ENCODE measurements at places on chromosomes 3 and 15.
A peak's percentile ranks its signal among the peaks of the same experiment; 100 is the strongest.

- H3K4me3 ChIP-seq, result no peak overlapping the region
- no peaks in the 10 kb centered on the region for H3K27me3 ChIP-seq
- peaks cover 7% of the 10 kb centered on the region for H3K36me3 ChIP-seq
- no peaks in the 10 kb centered on the region for H3K4me1 ChIP-seq
- no peak overlapping the region for H3K27ac ChIP-seq
These were observed 60.2 kb downstream of the VPS8 start for GRCh38 chr3:184872200-184872599.

DNA sequence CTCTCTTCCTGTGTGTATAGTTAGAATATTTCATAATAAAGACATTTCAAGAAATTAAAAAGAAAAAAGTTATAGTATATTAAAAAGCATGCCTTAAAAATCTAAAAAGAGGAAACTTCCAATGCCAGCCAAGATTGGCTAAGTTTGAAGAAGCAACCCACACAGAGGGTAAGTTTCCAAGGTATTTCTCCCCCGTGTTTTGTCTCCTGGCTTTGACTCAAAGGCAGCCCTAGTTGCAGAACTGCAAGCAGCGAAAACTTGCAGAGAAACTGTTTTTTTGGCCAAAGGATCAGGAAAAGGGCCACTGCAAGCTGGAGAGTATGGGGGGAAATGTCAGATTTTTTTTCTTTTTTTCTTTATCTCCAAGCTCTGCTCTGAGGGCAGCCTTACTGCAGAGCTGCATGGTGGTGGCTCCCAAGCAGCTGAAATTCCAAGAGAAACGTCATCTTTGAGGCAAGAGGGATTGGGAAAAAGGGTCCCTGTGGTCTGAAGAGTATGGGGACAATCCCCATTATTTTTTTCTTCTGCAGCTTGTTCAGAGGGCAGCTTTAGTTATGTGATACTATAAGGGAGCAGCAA is 23.0 kb downstream of the HACL1 start:
- peak overlapping the region; percentile 22 for H3K27ac ChIP-seq
- peaks cover 3% of the 10 kb centered on the region for H3K36me3 ChIP-seq
- no peak for DNase-seq
- H3K27me3 ChIP-seq, result no peaks in the 10 kb centered on the region
- no peak overlapping the region for H3K4me3 ChIP-seq

DNA sequence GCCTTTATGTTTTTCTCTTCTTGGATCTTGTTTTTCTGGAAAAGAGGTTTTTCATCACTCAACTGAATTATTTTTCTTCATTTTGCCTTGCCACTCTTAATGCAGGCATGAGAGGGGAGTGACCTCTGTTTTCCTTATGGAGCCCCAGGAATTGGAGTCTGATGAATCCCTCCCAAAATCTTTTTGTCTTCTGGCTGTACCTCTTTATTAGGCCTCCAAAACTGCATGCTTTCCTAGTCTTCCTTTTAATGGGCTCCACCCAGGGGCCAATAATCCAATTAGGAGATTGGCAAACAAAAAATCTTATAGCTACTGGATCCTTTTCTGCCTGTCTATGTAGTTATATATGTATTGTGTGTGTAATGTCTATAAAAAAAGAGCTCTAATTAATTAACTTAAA is 192.4 kb upstream of the PEX5L start:
- no peak overlapping the region for H3K27ac ChIP-seq
- no peaks in the 10 kb centered on the region for H3K27me3 ChIP-seq
- no peak for DNase-seq
- H3K4me1 ChIP-seq, result no peaks in the 10 kb centered on the region

DNA sequence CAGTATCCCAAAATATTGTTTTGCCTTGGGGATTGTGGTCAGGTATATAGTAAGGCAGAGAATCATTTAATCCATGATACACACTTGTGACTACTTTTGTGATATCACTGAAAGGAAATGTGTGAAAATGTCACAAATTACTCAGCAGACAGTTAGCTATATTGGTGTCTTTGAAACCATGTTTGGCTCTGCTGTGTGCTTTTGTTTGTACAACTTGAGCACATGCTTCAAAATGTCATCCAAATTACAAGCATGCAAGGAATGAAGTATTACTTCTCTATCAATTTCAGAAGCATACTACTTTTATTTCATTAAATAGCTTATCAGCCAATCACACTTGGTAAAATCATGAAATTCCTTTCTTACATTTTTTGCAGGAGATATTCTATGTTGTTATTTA is 619.0 kb upstream of the AGTR1 start:
- no peaks in the 10 kb centered on the region for H3K36me3 ChIP-seq
- H3K27me3 ChIP-seq, result no peaks in the 10 kb centered on the region
- DNase-seq, result no peak
- no peaks in the 10 kb centered on the region for H3K4me1 ChIP-seq
- no peak overlapping the region for H3K27ac ChIP-seq

- H3K4me3 ChIP-seq, result no peak overlapping the region
- no peak for DNase-seq
- no peaks in the 10 kb centered on the region for H3K27me3 ChIP-seq
- H3K36me3 ChIP-seq, result no peaks in the 10 kb centered on the region
- H3K4me1 ChIP-seq, result no peaks in the 10 kb centered on the region
These were observed 65.6 kb upstream of the CTXND1 start for GRCh38 chr15:80317389-80318182.

DNA sequence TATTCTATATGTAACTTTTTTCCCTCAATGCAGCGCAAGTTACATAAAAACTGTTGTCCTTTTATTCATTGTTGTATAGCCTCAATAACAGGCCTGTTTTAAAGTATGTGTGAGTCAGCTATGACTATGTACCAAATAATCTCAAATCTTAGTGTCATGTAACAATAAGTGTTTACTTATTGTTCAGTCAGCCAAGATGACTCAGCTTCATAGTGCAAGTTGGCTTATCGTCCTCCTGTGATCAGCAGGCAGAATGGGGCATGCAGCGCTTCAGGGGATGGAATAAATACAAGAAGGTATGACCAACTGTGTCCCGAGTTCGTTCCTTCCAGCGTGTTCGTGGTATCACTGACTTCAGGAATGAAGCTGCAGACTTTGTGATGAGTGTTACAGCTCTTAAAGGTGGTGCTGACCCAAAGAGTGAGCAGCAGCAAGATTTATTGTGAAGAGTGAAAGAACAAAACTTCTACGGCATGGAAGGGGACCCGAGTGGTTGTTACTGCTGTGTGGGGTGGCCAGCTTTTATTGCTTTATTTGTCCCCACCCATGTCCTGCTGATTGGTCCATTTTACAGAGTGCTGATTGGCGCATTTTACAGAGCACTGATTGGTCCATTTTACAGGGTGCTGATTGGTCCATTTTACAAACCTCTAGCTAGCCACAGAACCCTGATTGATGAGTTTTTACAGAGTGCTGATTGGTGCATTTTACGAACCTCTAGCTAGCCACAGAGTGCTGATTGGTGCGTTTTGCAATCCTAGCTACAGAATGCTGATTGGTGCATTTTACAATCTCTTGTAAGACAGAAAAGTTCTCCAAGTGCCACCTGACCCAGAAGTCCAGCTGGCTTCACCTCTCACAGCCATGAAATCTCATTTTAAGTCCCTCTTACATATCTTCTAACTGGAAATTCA is 1016.0 kb downstream of the MCTP2 start:
- no peaks in the 10 kb centered on the region for H3K36me3 ChIP-seq
- H3K27ac ChIP-seq, result no peak overlapping the region
- no peaks in the 10 kb centered on the region for H3K27me3 ChIP-seq
- DNase-seq, result no peak

DNA sequence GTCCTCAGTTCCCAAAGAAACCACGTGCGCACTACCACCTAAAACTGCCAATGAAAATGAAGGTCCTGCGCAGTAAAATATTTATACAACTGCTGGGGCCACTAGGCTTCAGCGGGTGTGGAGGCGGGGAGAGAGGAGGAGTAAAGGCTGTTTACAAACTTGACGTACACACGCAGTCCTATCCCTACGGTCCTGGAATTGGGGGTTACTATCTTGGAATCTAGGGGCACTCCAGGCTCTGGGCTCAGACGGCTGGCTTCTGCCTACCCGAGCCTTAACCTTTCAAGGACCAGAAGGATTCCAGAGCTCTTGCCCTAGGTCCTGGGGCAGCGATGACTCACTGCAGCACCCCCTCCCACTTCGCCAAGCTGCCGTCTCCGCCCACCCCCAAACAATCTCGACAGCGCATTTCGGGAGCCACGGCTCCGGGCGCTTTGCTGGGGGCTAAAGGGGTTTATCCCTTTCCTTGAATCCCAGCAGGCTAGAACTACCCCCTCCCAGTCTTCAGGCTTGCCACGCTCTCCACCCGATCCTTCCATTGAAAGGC is 3.0 kb downstream of the ADAMTS9 start:
- peaks cover 2% of the 10 kb centered on the region for H3K36me3 ChIP-seq
- H3K4me1 ChIP-seq, result peaks cover 13% of the 10 kb centered on the region
- H3K4me3 ChIP-seq, result peak overlapping the region; percentile 88
- H3K27me3 ChIP-seq, result no peaks in the 10 kb centered on the region
- peak overlapping the region; percentile 84 for H3K27ac ChIP-seq

- no peaks in the 10 kb centered on the region for H3K36me3 ChIP-seq
- DNase-seq, result no peak
- no peaks in the 10 kb centered on the region for H3K4me1 ChIP-seq
These were observed 527 bp downstream of the CSNK1G1 start for GRCh38 chr15:64355348-64355943.

DNA sequence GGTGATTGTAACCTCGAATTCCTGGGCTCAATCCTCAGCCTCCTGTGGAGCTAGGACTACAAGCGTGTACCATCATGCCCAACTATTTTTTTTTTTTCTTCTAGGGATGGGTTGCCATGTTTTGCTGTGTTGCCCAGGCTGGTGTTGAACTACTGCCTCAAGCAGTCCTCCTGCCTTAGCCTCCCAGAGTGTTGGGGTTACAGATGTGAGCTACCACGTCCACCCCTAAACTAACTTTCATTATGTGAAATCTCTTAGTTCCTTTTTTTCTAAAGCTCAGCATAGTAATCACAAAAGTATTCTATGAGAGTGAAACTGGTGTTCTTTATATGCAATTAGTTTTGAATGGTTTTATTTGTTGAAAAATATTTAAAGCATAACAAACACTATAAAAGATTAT is 92.1 kb downstream of the XRN1 start:
- no peak for DNase-seq
- no peak overlapping the region for H3K4me3 ChIP-seq
- no peaks in the 10 kb centered on the region for H3K4me1 ChIP-seq
- peaks cover 5% of the 10 kb centered on the region for H3K36me3 ChIP-seq

- H3K36me3 ChIP-seq, result peaks cover 6% of the 10 kb centered on the region
- H3K4me3 ChIP-seq, result no peak overlapping the region
- H3K27ac ChIP-seq, result no peak overlapping the region
- no peaks in the 10 kb centered on the region for H3K27me3 ChIP-seq
- no peaks in the 10 kb centered on the region for H3K4me1 ChIP-seq
These were observed 49.7 kb upstream of the UTS2B start for GRCh38 chr3:191380001-191380400.

DNA sequence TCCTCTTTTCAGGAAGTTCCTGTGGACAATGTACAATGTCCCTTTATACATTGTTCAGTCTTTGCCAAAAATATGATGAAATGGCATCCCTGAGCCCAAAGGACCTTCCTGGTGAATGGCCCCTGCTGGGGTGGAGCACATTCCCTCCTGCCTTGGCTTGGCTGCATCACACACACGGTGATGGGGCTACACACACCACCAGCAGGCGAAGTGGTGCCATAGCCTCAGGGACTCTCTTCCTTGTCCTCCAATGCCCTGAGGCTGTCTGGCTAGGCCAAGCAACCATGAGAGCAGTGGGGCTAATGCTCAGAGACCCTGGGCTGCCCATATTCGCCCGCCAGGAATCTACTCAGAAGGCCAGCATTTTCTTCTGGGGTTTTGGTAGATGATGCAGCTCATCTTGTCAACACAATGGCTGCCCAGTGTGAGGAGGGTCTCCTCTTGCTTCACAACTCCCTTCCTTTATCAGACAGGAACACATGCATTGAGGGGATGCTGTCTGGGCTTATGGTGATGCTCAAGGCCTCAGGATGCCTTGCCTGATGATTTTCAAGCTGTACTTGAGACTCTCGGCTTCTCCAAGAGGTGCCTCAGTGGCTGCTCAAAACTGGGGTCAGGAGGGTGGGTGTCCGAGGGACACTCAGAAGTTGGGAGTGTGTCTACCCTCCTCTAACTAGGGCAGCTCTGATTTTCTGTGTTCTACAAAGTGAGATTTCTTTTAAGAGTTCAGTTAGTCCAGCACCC is 40.9 kb upstream of the EPHB1 start:
- no peak overlapping the region for H3K4me3 ChIP-seq
- no peak overlapping the region for H3K27ac ChIP-seq
- no peaks in the 10 kb centered on the region for H3K27me3 ChIP-seq
- DNase-seq, result no peak

DNA sequence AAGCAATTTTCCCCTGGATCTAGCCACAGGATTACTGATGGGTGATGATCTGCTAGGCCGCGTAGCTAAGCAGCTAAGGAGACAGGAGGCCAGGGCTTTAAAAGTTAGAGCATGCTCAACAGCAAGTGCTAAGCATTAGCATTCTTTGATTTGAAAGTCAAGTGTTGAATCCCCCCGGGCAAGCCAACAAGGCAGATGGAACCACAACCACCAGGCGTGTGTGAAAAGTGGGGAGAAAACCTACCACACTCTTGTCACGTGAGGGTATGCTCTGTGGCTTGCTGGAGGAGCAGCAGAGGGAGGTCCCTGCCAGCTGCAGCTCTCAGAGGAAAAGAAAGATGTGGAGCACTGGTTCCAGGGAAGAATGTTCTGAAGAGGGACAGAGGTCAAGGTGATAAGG is 20.9 kb downstream of the SLC51A start:
- no peak for DNase-seq
- H3K36me3 ChIP-seq, result peaks cover 6% of the 10 kb centered on the region
- no peak overlapping the region for H3K27ac ChIP-seq

- no peaks in the 10 kb centered on the region for H3K27me3 ChIP-seq
- peaks cover 6% of the 10 kb centered on the region for H3K4me1 ChIP-seq
- DNase-seq, result no peak
- H3K4me3 ChIP-seq, result no peak overlapping the region
- peak overlapping the region; percentile 60 for H3K27ac ChIP-seq
These were observed 55.5 kb upstream of the FSTL1 start for GRCh38 chr3:120506076-120506827.

DNA sequence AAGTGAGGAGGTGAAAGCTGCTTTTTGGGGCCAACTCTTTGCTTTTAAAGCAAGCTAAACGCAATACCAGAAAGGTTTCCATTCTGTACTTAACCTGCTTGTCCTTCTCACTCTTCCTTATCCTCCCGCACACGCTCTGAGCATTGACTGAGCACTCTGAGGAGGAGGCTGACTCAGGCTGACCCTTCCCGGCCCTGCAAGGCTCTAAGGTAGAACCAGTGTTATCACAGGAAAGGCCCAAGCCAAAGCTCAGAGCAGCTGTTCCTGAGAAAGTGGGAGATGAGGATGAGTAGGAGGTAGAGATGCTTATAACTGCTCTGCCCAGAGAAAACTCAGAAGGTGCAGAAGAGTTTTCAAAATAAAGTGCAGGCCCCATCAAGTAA is 2.3 kb downstream of the B3GNT5 start:
- no peaks in the 10 kb centered on the region for H3K27me3 ChIP-seq
- H3K27ac ChIP-seq, result no peak overlapping the region
- H3K4me3 ChIP-seq, result no peak overlapping the region
- no peaks in the 10 kb centered on the region for H3K36me3 ChIP-seq
- DNase-seq, result no peak

GRCh38 chr3:65130782-65131181 is 443.0 kb upstream of the ADAMTS9 start:
- no peak for DNase-seq
- H3K27ac ChIP-seq, result no peak overlapping the region
- H3K36me3 ChIP-seq, result no peaks in the 10 kb centered on the region
- no peaks in the 10 kb centered on the region for H3K27me3 ChIP-seq
